ENCODE measurements at places on chromosomes 3 and 15.
A peak's percentile ranks its signal among the peaks of the same experiment; 100 is the strongest.

GRCh38 chr15:75451674-75452363 is at the start of gene SIN3A:
Gene SIN3A (minus strand): TSS chr15:75451690. CDS start chr15:75430375, 21,315 bp downstream.
- peak; percentile 99 for DNase-seq

DNA sequence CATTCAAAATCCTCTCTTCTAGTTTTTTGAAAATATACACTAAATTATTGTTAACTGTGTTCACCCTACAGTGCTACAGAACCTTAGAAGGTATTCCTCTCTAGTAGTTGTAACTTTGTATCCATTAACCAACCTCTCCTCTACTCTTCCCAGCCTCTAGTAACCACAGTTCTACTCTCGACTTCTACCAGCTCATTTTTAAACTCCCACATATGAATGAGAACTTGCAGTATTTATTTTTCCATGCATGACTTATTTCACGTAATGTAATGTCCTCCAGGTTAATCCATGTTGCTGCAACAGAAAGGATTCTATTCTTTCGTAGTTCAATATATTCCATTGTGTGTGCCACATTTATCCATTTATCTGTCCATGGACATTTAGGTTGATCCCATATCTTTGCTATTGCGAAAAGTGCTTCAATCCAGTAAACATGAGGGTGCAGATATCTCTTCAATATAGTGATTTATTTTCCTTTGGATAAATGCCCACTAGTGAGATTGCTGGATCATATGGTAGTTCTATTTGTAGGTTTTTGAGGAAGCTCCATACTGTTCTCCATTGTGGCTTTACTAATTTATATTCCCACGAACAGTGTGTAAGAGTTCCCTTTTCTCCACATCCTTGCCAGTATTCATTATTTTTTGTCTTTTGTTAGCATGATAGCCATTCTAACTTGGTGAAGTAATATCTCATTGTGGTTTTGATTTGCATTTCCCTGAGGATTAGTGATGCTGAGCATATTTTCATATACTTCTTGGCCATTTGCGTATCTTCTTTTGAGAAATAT is 113.7 kb upstream of the SMAD3 start:
- no peak for DNase-seq

- no peak for DNase-seq
Observed at GRCh38 chr3:151751161-151751560, 17.4 kb downstream of the AADACL2 start.

DNA sequence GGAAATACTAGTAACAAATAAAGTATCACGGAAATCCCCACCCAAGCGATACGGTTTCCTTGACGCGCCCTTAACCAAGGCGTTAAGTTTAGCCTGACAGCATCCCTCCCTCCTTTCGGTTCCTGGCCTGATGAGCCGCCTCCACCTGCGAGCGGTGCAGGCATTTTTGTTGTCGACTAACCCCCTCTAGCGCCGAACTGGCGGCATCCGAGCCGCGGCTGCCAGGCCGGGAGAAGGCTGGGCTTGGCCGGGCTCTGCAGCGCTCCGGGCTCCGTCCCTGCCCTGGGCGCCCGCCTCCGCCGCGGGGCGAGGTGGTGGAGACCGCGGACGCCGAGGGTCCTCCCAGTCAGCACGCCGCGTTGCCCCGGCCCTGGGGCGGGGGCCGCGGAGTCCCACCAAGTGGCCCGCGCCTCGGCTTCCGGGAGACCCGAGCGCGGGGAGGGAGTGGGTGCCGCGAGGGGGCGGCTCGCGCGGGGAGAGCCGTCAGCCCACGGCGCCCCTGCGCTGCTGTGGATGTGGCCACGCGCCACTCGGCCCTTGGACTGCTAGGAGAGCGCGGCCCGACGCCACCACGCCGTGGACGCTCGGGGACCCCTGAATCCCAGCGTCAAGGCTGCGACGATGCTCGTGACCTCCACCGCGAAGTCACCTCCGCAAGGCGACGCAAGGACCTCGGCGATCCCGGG is 1.1 kb upstream of the EPHA6 start:
- peak; percentile 45 for DNase-seq

DNA sequence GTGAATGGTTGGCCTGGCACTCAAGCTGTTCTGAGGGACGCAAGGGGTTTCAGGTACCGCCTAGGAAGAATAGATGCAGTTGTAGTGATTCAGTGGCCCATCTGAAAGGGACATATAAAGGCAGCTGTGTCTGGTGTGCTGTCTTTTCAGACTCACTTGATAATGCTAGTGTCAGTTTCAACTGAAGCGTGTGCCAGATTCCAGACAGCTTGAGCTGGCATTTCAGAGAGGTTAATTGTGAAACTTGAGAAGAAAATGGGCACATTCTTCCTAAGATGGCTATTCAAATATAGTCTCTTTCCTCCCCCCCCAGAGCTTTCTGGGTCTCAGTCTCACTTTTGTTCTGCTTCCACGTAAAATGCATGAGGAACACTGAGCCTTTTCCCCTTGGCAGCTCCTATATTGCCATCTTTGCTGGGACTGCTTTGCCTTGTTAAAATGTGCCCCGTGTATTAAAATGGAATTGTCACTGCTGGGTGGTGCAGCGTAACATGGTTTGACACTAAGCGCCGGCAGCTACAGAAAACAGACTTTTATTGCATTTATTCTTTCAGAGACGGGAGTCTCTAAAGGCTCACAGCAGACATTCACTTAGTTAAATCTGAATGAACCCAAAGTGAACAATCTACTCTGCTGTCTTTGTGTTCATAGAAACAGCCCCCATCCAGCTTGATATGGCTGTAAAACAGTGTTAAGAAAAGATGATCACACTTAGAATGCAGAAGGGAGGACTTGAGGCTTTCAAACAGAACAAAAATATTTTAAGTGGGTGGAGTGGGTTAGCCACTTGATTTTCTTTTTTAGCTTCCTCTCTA is 478.7 kb downstream of the RBMS3 start:
- DNase-seq: no peak

- DNase-seq: no peak
Observed at GRCh38 chr3:135756106-135756668, 209.3 kb upstream of the PPP2R3A start.

GRCh38 chr3:15348246-15348645 is 15.9 kb upstream of the SH3BP5 start:
- DNase-seq: no peak

DNA sequence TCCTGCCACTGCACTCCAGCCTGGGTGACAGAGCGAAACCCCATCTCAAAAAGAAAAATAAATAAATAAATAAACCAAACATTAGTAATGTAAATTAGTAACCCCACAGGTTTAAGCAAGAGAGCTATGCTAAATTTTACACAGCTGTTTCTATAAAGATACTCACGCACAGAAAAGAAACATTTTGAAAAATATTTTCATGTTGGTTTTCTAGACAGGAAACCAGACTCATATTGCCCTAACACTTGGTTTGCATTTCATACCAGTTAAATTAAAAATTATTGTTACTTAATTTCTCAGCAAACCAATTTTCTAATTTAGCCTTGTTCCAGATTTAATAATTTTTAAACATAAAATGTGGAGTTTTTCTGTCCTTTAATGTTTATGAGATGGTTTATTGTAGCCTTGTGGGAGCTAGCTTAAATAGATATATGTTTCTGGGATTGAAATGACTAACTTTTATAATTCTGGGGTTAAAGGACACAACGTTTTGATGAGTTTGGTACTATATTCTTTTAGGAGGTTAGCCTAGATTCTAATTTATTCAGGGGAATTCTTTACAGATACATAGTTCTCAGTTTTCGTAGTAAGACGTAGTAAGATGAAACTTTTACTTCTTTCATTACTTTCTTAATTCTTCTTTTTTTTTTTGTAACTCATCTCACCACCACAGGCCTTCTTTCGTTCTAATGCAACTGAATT is 42.6 kb upstream of the SLC4A7 start:
- no peak for DNase-seq

GRCh38 chr15:95875121-95875643 is 455.3 kb upstream of the NR2F2 start:
- DNase-seq: no peak

GRCh38 chr3:31936420-31937060 is 44.5 kb downstream of the OSBPL10 start:
- DNase-seq: no peak

- no peak for DNase-seq
Observed at GRCh38 chr15:74584779-74585178, 30.9 kb upstream of the CLK3 start.

GRCh38 chr3:127114337-127115070 is 78.4 kb upstream of the PRR23E start:
- DNase-seq: no peak

DNA sequence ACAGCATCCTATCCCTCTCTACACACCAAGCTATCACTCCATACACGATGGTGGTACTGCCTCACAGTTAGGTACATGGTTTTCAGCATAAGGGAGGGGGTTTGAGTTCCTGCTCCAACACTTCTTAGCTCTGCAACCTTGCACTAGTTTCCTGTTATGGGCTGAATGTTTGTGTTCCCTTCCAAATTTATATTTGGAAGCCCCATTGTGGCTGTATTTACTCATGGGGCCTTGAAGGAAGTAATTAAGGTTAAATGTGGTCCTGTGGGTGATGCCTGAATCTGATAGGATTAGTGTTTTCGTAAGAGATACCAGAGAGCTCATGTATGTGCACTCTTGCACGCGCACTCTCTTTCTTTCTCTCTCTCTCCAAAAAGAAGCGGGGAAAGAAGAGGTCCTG is 259.4 kb downstream of the RORA start:
- no peak for DNase-seq

GRCh38 chr3:101847328-101847727 is 2.0 kb upstream of the NFKBIZ start:
- DNase-seq: no peak

DNA sequence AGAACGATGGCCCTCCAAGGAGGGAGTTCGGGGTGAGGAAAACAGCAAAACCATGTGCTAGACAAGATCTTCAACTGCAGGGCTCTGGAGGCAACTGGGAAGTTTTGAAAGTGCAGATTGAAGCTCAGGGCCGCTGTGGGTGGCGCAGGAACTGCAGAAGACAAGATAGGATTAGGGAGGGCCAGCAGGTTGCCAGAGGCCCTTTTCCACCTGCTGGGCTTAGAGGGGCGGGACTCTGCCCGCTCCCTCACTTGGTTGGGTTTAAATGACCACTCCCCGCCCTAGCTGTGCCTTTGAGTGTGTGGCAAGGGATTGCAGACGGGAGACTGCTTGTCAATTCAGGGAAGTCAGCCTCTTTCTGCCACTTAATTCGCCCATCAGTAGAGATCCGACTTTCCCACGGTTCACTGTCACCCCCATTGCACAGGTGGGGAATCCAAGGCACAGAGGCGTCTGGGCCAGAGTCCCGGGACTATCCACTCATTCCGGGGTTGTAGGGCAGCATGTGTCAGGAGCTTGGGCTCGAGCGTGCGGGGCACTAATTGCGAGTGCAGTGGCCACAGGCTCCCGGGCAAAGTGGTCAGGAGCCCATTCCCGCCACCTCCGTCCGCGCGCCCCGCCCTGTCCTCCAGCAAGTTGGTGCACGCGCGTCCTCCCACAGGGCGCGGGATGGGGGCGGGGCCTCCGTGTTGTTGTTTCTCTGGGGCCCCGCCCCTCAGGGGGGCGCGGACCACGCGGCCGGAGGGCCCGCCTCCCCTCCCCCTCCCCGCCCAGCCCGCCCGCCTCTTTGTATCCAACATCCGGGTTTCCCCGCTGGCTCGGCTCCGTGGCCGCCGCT is at the start of gene ACVR2B:
Gene ACVR2B, plus strand, starts transcription at position 816 of the 838 bp plus-strand sequence. CDS start 433 bp downstream, outside the sequence.
- DNase-seq: peak; percentile 76

- no peak for DNase-seq
Observed at GRCh38 chr3:56302417-56302816, 165.8 kb downstream of the ERC2 start.

- no peak for DNase-seq
Observed at GRCh38 chr15:72153269-72154000, 35.2 kb downstream of the SENP8 start.

GRCh38 chr15:74377831-74378766 is 10.7 kb upstream of the CYP11A1 start:
- DNase-seq: no peak

Measured in stimulated activated CD4-positive, alpha-beta T cell treated with anti-CD3 and anti-CD28 coated beads, Interleukin-4, amount 100 ng/mL, for 1 hour (primary cell).